Fibroblast of skin of abdomen (primary cell): ENCODE measurements at places on chromosomes 11 and 22.

DNA sequence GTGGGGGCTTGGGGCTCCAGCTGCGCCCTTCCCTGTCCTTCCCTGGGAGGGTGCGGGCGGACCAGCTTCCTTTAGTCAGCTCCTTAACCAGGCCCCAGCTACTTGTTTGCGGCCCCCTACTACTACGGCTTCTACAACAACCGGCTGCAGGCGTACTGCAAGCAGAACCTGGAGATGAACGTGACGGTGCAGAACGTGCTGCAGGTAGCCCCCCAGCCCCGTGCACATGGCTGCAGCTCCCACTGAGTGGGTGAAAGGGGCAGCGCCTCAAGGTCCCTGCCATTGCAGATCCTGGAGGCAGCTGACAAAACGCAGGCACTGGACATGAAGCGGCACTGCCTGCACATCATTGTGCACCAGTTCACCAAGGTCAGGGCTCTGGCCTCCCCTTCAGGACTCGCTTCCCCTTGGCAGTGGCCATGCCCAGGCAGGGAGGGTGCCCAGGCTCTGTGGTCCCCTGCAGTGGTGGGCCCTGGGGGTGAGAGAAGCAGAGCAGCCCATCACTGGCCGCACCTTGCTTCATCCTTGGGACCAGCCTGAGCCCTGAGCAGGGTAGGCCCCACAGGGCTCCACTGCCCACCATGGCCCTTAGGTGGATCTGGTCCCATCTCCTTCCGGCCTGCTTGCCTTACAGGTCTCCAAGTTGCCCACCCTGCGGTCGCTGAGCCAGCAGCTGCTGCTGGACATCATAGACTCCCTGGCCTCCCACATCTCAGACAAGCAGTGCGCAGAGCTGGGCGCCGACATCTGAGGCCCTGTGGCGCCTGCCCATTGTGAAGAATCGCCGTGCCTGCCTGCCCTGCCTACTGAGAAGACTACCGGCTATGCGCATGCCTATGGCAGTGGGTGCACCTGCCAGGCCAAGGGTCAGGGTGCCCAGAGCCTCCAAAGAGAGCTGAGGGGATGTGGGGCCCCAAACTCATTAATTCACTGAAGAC, 5.1 kb downstream of the THAP7 start:
- DNase-seq, result no peak

DNA sequence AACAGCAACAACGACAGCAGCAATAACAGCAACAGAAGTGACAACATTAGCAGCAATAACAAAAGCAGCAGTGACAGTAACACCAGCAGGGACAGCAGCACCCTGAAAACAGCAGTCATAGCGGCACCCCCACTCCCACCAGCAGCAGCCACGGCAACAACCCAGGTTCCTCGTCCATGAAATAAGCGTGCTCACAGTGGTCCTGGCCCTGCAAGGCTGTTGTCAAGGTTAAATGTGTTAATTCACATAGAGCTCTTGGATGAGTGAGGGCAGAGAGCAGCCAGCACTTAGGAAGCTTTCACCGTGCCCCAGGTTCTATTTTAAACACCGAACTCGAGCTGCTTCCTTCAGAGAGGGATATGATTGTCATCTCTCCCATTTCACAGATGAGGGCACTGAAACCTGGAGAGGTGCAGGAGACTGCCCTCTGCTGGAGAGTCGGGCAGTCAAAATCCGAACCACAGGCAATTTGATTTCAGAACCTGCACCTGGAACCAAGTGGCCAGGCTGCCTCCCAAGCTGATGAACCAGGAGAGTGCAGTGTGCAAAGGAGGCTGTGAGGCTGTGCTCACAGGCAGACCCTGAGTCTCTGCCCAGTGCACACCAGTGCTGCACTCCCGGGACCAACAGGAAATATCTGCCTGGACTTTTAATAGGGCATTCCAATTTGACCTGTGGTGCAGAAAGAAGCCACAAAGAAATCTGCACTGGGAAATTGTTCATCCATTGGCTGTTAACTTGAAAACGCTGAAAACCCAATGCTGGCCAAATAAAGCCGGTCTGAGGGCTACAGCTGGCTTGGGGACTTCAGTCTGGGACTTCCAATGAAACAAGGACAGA, 22.9 kb upstream of the FGF3 start:
- no peak for DNase-seq

GRCh38 chr11:90809581-90809980, 586.7 kb upstream of the CHORDC1 start:
- no peak for DNase-seq

DNA sequence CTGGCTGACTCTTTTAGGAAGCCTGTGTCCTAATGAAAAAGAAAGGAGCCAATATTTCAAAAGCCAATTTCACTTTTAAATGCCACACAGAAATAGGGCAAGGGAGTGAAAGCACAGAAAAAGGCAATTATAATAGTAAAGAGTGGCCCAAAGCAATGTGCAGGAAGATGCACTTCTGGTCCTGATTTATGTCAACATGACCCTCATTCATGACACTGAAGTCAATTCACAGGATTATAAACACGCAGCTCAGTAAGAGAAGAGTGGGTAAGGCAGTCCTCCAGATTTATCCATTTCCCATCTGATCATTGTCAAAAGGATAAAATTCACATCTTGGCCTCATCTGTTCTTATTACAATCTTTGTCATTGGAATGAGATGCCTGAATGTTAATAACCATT, 1049.7 kb upstream of the RAG2 start:
- no peak for DNase-seq

DNA sequence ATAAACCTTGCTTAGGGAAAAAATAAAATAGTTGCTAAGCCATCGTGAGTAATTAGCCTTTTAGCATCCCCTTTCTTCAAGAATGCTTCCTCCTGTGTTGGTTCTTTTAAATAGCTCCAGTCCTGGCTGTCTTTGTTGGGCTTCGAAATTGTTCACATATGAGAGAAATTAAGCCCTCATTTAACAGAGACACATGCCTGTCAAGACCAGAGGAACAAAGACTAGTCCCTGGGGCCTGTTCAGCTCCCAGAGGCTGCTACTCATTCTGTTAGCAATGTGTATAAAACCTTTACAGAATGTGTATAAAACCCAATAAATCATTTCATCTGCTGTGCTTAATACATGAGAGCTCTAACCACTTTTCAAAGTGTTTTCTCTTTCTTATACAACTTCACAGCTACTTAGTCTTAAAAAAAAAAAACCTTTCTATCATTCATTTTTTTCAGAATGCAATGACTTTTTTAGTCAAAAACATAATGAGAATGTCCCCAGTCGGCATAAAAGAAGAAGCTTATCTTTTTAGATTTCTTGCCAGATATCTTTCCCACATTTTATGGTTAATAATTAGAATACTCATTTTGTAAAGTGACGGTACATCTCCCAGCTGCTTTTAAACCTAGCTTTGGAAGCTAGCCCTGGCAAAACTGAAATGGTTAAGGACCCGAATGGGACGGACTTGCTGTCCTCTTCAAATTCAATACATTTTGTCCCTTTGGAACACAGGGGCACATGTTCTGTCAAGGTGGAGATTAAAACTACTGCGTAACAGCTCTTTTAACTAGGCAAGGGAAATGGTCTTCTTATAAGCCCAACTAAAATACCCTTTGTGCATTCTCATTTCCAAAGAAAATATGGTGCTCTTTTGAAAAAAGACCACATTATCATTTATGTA, 186.1 kb downstream of the SOX6 start:
- DNase-seq, result peak; percentile 92

GRCh38 chr11:123765601-123766000, 11.3 kb upstream of the OR6X1 start:
- DNase-seq, result no peak

GRCh38 chr11:13261591-13262061, 16.0 kb upstream of the BMAL1 start:
- peak; percentile 88 for DNase-seq

DNA sequence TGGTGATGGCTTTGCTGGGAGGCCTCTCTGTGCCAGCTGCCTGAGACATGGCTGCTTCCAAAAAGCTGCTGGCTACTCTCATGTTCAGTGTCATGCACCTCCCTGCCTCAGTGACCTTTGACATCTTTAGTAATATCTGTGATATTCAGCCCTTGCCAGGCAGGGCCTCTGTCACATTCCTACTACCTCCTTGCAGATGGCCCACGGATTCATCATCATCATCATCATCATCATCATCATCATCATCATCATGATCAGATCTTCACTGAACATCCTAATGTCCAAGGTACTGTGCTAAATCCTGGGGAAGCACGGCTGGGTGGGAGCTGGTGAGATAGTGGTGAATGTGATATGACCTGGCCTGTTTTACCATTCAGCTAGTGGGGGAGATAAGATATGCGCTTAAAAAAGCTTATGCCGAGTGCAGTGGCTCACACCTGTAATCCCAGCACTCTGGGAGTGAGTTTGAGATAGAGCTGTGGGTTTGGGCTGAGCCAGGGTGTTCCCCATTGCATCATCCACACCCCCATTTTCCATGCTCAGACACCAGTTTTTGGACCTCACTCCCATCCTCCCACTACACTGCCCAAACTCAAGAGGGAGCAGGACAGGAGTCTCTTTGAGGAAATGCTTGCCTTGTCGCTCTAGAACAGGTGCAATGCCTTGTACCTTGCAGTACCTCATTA, 17.1 kb upstream of the TMPRSS13 start:
- DNase-seq, result no peak

DNA sequence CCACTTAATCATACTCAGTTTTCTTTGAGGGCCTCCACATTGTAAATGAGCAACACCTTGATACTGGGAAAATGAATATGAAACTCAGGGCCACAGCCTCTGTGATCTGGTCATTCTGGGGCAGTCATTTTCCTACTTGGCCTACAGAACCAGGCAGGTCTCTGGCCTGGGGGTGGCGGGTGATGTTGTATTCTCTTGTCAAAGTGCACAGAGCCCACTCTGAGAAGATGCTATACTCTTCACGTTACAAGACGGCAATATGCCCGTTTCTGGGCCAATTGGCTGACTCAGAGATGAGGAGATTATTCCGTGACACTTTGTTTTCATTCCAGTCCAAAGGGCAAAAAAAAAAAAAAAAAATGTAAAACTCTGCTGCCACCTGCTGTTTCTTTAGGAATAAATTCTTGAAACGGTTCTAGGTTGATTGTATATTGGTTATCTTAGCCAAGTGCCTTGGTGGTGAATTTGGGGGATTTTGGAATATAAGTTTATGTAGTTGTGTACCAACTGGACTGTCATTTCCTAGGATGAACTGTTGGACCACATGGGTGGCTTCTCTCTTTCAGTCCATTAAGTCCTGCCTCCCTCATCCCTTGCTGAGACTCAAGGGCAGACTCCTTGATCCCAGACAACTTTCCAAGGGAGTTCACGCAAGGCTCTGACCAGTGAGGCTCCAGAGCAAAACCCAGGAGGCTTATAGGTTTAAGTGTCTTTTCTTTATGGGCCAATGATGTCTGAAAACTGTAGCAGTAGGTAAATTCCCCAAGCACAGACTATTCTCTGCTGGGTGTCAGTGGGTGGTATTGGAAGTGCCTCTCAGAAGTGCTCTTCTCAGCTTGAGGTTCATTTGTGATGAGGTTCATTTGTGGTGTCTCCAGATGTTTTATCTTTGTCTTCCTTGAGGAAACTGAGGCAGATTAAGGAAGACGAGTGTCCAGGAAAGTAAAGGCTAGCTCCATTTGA, 18.2 kb downstream of the ADM start:
- DNase-seq, result peak; percentile 91

GRCh38 chr11:23873406-23873805, 623.4 kb upstream of the LUZP2 start:
- DNase-seq, result no peak
